Osteocyte (in vitro differentiated cells): ENCODE measurements at places on chromosomes 12 and 14. TPM values are rescaled to one million over a fixed set of nuclear protein-coding genes. Genes with fewer than 3 reads are reported as not detected.

Gene GYS2
- total RNA-seq = 0.10 TPM in 1 of 2 replicates, not detected in the other

GRCh38 chr12:12788675-12789368 lies 3.4 kb downstream of the APOLD1 start:
- DNase-seq = no peak

GRCh38 chr12:13713556-13714410 lies 267.6 kb downstream of the GRIN2B start:
- DNase-seq = no peak

Gene CCDC60
- not detected in 2 replicates for total RNA-seq

GRCh38 chr12:51460519-51460918 lies 35.9 kb downstream of the SLC4A8 start:
- no peak for DNase-seq

Gene C12orf60
- total RNA-seq = 0.84 and 1.2 TPM in 2 replicates

DNA sequence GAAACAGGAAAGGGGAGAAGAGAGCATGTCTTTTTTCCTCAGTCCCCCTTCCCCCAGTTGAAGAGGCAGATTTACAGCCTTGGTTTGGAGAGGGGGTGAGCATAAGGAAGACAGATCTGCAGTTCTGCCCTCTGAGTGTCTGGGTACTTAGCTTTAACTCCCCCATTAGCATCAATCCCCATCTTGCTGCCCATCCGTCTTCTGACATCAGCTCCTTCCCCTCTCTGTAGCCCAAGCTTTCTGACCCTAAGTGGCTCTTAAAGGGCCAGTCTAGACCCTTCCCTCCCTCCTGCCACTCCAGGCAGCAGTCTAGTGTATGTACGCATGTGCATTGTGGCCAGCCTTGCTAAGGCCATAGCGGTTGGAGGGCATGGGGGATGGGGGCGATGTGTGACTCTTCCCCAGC lies 7.3 kb downstream of the GPR84 start:
- no peak for DNase-seq

Gene SLC2A14
- 1.9 and 2.3 TPM in 2 replicates for total RNA-seq

Gene ERG28
- 19.1 and 19.6 TPM in 2 replicates for total RNA-seq

GRCh38 chr14:105494606-105494929 lies 3.5 kb downstream of the TEDC1 start:
- no peak for DNase-seq

GRCh38 chr12:82414044-82414443 lies 55.7 kb downstream of the METTL25 start:
- no peak for DNase-seq

GRCh38 chr12:93578221-93578620 lies 5.7 kb downstream of the SOCS2 start:
- no peak for DNase-seq

Gene NR1H4
- not detected in 2 replicates for total RNA-seq

Gene CACNA1C
- 59.1 and 67.4 TPM in 2 replicates for total RNA-seq

GRCh38 chr12:29035112-29035511 lies 114.0 kb upstream of the FAR2 start:
- no peak for DNase-seq

Gene KRT77
- not detected in 2 replicates for total RNA-seq

Gene HOMEZ
- total RNA-seq = 6.9 and 8.4 TPM in 2 replicates

GRCh38 chr14:73606271-73606670 lies 6.0 kb upstream of the ACOT6 start:
- DNase-seq = no peak

DNA sequence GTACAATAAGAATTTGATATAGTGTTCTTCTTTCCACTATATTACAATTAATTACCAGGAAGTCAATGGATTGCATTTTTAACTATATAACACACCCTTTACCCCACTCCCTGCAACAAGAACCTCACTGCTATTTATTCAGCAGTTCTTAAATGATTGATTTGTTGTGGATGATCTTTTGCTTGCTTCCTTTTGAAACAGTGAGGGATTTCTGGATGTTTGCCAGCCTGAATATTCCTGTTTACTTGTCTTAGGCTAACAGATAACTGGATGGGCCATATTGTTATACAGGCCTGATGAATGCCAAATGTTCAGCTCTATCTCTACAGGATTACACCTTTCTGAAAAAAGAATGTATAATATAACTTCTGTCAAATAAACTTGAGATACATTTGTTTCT lies 497.6 kb downstream of the APAF1 start:
- DNase-seq = no peak

DNA sequence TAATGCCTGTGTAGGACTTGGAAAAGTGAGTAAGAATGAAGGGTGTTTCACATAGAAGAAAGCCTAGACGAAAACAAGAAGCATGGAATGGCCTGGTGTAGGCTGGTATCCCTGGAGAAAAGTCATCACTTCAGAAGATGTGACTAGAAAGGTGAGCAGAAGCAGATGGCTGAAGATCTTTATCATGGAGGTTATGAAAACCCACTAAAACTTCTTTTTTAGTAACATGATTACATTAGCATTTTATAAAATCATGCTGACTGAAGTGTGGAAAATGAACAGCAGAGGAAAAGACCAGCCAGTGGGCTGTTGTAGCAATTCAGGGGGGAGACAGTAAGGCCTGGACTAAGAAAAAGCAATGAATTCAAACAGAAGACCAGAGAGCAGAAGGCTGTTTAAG lies 114.5 kb upstream of the G2E3 start:
- DNase-seq = no peak

Gene A2M
- total RNA-seq = 0.76 and 1.2 TPM in 2 replicates

GRCh38 chr14:31084385-31084784 lies 58.2 kb upstream of the STRN3 start:
- no peak for DNase-seq

Gene STK38L
- total RNA-seq = 75.6 and 81.3 TPM in 2 replicates

GRCh38 chr14:73750531-73750901 lies 36.3 kb upstream of the PNMA1 start:
- DNase-seq = no peak

DNA sequence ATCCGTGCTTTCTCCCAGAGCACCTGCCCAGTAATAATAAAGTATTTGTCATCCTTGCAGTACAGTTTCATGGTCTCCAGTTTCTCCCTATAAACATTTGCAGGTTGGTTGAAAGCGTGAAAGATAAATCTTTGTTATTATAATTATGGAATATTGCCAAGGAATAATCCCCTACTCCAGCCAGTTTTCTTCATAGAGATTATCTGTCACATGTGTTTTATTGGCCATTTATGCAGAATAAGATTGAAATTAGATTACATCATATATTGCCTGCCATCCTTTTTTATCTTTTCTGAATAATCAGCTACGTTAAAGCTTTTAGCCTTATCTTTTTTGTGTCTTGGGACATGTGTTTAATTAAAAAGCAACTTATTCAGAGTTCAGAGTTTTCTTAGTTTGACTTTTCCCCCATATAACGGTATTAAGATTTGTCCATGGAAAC lies 168.0 kb downstream of the KICS2 start:
- DNase-seq = no peak

Gene P2RX2
- not detected in 2 replicates for total RNA-seq

GRCh38 chr12:107610021-107610859 lies 75.4 kb upstream of the PWP1 start:
- DNase-seq = no peak

- no peak for DNase-seq
Measured at GRCh38 chr12:47277972-47278448, 198.3 kb upstream of the AMIGO2 start.

DNA sequence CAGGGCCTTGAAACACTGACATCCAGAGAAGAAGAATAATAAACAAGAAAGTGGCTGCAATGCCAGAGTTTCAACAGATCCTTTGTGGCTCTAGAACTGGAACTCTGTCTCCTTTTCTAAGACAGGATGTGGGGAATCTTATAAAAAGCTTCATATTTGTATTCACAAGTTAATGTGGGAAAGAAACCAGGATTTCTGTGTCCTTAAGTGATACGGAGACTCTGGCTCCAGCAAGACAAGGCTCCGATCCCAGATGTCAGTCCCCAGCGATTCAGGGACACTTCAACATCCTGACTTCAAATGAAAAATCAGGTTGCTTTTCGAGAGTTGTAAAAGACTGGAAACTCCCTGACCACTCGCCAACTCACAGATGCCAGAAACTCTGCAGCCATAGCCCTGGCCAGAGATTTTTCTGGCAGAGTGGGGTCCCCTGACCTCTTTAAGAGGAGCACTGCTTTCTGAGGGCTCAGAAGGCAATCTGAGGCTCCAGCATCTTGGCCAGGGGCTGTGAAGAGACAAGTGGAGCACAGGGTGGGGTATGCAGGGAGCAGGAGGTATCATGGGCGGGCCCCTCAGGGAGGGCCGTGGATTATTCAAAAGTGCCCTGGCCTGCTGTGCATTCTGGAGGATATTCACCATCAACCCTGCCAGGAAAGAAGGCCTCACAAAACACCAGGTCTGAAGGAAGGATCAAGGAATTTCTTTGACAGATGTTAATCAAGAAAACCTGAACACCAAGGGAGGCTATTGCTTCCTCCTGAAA lies 53.3 kb downstream of the TMX1 start:
- no peak for DNase-seq

DNA sequence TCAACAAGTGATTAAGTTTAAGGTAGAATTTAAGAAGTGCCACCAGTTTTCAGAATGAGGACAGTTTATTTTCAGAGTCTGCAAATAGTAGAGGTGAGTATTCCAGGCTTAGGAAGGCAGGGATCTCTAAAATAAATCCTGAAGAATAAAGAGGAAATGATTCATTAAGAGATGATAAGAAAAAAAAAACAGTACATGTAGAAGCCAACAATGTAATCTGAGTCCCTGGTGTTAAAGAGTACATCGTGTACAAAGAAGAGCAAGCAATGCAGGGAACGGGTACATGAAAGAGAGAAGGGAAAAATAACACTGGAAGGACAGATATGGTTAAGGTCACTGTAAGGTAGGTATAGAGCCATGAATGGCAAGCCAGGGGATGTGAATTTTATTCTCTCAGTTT lies 95.2 kb upstream of the FOXG1 start:
- DNase-seq = no peak

Gene AHNAK2
- 145 and 183 TPM in 2 replicates for total RNA-seq

DNA sequence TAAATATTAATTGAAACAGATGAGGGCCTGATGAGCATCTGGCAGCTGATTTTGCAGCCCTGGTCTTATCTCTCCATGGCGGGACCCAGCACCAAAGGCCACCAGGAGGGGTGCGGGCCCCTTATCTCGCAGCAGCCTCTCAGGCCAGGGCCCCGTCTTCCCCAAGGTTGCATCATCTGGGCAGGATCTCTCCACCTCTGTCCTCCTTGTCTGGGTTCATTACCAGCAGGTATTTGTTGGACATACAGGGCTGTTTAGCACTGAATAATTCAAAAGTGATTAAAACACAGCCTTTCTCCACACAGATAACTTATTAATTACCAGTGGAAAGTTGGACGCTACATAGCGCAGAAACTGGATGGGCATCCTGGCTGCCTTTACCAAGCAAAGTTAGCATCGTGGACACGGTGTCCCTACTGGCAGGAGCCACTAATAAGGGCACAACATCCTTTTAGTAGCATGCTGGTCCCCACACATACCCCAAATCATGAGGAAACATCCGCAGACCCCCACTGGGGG lies 25.8 kb downstream of the TMEM120B start:
- no peak for DNase-seq

GRCh38 chr12:31599053-31599452 lies 8.1 kb upstream of the DENND5B start:
- no peak for DNase-seq

DNA sequence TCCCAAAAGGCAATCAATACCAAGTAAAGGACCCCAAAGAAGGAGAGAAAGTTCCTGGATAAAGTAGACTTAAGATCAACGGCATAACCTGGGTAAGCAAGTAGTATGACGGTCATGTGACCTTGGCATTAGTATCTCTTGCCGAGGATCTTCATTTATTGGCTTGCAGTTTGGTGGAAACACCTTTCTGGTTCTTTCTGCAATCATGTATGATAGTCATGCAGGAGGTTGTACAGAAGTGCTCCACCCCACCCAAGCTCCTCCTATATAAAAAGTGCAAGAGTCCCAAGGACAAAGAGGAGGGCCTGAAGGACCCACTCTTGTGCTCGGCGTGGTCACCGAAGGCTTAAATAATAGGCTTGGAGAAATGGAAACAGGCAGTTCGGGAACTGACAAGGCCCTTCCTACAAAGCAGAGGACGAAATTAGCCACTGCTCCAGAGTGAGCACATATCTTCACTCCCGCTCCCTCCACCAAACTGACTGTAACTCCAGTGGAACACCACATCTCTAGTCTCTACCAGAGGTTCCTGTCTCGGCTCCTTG lies 750 bp downstream of the CS start:
- DNase-seq = no peak

DNA sequence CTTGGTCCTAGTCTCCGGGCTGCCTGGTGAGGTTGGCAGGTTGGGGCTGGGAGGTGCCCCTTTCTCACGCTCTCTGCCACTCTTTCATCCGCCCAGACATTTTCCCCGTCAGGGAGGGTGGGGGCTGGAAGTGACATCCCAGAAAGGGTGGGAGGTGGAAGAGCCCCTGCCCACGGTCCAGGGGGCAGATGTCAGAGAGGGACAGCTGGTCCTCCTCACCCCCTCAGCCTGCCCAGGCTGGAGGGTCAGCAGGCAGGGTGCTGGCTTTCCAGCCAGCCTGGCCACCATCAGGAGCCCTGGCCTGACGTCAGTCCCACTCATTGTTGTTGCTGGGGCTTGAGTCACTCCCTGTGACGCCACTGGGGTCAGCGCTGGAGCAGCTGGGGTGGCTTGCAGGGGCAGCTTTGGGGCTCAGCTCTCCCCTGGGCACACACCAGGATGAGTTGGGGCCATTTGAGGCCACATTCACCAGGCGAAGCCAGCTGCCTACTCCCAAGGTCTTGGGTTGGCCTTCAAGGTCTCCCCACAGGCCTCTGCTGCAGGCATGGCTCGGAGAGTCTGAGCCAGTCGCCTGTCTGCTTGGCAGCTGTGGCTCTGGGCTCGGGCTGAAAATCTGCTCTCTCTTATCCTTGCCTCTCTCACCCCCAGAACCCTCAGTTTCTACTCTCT lies 5.7 kb upstream of the ATG101 start:
- no peak for DNase-seq

DNA sequence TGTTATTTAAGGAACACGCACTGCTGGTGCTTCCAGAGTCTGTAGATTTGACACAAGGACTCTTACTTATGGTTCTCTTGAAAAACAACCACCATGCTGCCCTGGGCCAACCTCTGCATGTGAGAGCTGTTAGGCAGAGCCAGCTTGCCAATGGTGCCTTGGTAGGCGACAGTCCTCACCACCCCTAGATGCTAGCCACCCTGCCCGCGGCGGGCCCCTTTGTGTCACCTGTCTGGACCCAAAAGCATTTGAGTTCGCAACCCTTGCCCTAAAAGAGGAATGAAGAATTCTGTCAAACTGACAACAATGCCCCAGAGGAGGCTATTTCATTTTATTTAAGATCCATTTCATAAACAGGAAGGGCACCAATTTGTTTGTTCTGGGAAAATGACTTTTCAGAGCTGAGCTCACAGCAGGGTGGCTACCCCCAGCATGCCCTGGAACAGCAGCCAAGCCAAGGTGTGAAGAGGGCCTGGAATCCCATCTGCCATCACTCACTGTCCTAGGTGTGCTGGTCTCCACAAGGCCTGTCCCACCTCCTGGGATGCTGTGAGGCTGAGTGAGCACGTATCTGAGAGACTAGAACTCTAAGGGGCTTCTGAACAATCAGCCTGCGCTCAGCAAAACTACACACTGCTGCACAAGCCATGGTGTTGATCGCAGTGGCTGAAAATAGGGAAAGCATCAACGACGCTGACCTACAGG lies 63.8 kb upstream of the FZD10 start:
- no peak for DNase-seq

- no peak for DNase-seq
Measured at GRCh38 chr14:64646103-64646502, 58.1 kb upstream of the PLEKHG3 start.

Gene ADAMTS20
- total RNA-seq = not detected in 2 replicates

GRCh38 chr12:113519464-113520307 lies 48.0 kb upstream of the LHX5 start:
- no peak for DNase-seq
